ENCODE measurements at places on chromosomes 3 and 15.
A peak's percentile ranks its signal among the peaks of the same experiment; 100 is the strongest.

DNA sequence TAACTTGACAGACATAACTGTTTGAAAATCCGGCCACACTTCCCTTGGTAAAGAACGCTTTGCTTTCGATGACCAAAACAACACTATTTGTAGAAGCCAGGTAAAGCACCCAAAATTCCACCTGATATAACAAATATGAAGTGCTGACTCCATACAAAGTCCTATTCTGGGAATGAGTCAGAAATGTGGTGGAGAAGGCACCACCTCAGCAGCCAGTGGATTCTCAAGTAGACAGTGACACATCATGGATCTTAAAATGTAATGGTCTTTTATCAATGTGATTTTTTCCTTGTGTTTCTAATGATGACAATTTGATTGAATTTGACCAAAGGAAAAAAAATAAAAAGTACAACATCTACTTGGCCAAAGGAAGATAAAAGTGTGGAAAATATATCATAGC lies 135.0 kb upstream of the WNT5A start:
- no peak overlapping the region for H3K4me3 ChIP-seq
- no peak for DNase-seq
- H3K27me3 ChIP-seq, result no peaks in the 10 kb centered on the region
- no peaks in the 10 kb centered on the region for H3K36me3 ChIP-seq
- H3K4me1 ChIP-seq, result peaks cover 4% of the 10 kb centered on the region

GRCh38 chr15:66019368-66019767 lies 150.1 kb downstream of the RAB11A start:
- H3K36me3 ChIP-seq, result no peaks in the 10 kb centered on the region
- H3K27me3 ChIP-seq, result no peaks in the 10 kb centered on the region
- H3K4me1 ChIP-seq, result no peaks in the 10 kb centered on the region
- no peak overlapping the region for H3K27ac ChIP-seq
- DNase-seq, result no peak

GRCh38 chr15:100291106-100291505 lies 50.7 kb downstream of the ADAMTS17 start:
- H3K4me1 ChIP-seq, result no peaks in the 10 kb centered on the region
- no peak for DNase-seq
- H3K36me3 ChIP-seq, result no peaks in the 10 kb centered on the region
- no peaks in the 10 kb centered on the region for H3K27me3 ChIP-seq
- no peak overlapping the region for H3K27ac ChIP-seq

- no peaks in the 10 kb centered on the region for H3K36me3 ChIP-seq
- no peak for DNase-seq
- H3K4me3 ChIP-seq, result peak overlapping the region; percentile 63
- H3K27me3 ChIP-seq, result peaks cover 49% of the 10 kb centered on the region
- H3K4me1 ChIP-seq, result no peaks in the 10 kb centered on the region
Observed at GRCh38 chr15:75646944-75647364, 758 bp upstream of the SNX33 start.

DNA sequence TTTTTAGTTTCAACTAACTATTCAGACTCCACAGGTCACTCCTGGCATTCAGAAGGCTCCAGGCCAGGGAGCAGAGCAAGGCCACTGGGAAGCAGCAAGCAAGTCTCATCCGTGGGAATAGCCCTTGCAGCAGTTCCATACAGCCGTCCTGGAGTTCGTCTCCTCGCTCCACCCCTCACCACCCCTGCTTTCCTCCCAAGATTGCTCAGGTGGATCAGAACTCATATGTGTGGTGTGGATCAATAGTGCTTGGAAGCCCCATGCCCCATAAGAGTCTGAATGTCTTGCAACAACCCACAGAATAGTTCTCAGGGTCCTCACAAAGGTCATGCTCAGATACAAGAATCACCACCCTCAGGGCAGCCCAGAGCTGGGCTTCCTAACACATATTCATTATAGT lies 44.5 kb downstream of the SUSD5 start:
- no peak overlapping the region for H3K27ac ChIP-seq
- no peak overlapping the region for H3K4me3 ChIP-seq
- no peaks in the 10 kb centered on the region for H3K4me1 ChIP-seq
- H3K27me3 ChIP-seq, result no peaks in the 10 kb centered on the region
- no peaks in the 10 kb centered on the region for H3K36me3 ChIP-seq

DNA sequence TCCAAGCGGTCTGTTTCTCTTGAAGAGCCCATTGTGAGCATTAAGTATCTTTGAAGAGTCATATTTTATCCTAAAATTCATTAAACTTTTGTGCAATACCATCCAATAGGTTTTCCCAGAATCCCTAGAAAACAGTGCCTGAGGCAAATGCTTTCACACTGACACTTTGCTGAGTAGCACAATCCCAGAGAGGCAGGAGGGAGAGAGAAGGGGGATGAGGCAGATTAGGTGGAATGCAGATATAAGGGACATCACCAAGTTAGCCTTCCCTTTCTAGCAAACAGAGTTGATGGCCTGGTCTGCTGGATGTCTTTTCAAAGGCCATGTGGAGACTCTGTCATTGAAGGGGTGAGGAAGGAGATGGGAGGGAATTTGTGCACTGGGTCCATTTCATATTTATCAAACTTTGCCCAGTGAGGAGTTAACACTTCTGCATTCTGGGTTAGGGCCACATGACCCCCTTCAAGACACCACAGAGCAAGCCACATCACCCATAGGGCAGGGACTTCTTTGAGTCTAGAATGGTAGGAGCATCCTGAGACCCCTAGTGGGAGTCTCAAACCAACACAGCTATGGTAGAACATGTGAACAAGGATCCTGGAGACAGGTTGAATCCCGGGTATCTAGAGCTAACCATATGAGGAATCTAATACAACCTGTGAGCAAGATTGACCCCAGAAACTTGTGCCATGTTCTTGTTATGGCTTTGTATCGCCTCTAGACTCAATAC lies 32.0 kb upstream of the SEMA6D start:
- H3K4me3 ChIP-seq, result no peak overlapping the region
- no peak for DNase-seq
- H3K4me1 ChIP-seq, result no peaks in the 10 kb centered on the region

GRCh38 chr3:73536952-73537351 lies 87.8 kb downstream of the PDZRN3 start:
- H3K36me3 ChIP-seq, result no peaks in the 10 kb centered on the region
- DNase-seq, result no peak
- H3K4me3 ChIP-seq, result no peak overlapping the region

DNA sequence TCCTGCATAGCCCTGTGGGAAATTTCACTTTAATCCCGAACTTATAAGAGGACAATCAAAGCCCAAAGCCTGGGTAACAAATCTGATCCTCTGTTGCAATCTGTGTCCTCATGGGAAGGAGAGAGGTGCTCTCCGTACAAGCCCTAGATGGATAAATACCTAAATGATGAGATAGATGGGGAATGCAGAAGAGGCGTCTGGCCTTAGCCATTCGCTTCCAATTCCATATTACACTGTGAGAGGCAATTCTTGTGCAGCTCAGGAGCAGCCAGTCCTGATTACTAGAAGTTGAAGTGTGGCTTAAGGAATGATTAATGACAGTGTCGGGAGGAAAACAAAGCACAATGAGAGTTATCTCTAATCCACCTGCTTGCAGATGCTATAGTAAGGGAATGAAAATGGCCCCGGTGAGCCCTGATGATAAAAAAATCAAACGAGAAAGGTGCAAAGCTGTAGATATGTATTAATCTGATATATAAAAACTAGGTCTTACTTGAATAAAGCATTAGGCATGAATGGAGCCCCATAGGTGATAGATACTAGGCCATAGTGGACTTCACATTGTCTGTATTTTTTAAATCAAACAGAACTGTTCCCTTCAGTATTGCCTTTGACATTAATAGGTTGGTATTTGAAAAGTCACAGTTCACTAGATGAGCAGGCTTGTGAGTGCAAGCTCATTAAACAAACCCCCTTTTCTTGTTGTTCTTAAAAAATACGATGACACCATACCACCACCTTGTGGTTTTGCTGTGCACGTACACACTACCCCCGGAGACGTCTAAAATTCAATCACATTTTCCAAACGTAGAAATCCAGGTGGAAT lies 54.2 kb upstream of the TMCO5A start:
- no peak overlapping the region for H3K27ac ChIP-seq
- no peaks in the 10 kb centered on the region for H3K27me3 ChIP-seq
- H3K36me3 ChIP-seq, result no peaks in the 10 kb centered on the region
- peak; percentile 2 for DNase-seq
- H3K4me3 ChIP-seq, result no peak overlapping the region
- no peaks in the 10 kb centered on the region for H3K4me1 ChIP-seq

DNA sequence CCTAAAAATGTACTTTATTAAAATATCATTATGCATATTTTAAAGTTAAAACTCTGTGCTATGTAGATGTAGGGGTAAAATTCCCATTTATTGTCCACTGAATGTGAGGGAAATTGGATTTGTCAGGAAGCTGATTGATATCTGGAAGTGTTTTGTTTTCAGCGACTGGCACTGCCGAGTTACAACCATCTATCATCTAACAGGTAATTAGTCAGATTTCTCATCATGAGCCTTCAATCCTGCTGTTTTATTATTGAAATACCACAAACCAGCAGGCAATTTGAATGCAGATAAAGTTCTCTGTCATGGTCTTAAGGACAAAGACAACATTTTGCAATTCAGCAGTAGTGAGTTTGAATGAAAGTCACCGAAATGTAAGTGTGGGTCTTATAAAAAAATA lies 40.5 kb downstream of the ZIC1 start:
- H3K36me3 ChIP-seq, result no peaks in the 10 kb centered on the region
- H3K27me3 ChIP-seq, result no peaks in the 10 kb centered on the region
- H3K4me1 ChIP-seq, result no peaks in the 10 kb centered on the region
- DNase-seq, result no peak
- no peak overlapping the region for H3K27ac ChIP-seq
- no peak overlapping the region for H3K4me3 ChIP-seq

GRCh38 chr3:157572559-157573270 lies 69.5 kb upstream of the VEPH1 start:
- no peaks in the 10 kb centered on the region for H3K36me3 ChIP-seq
- no peak overlapping the region for H3K4me3 ChIP-seq

DNA sequence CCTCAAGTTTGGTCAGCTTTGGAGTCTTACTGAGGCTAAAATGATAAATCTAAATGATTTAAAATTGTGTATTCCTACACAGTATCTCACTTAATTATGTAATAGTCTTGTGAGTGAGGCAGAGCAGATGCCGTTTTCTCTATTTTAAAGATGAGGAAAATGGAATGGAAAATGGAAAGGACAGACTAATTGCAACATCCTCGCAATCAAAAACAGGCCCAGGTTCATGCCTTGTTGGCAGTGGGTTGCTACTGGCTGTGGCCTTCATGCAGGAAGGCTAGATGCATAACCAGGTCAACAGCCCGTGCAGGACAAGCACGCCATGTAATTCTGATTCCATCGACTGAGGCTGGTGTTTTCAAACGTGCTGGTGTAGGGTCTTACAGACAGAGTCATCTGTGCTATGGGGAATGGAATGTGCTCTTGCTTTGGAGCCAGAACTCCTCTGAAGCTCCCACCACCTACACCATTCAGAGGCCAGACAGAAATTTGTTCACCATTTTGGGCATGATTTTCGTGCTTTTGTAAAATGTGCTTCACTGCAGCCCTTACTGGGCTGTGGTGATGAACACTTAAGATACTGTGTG lies 37.9 kb downstream of the MLH1 start:
- peaks cover 85% of the 10 kb centered on the region for H3K36me3 ChIP-seq
- no peak overlapping the region for H3K4me3 ChIP-seq
- no peaks in the 10 kb centered on the region for H3K4me1 ChIP-seq
- H3K27ac ChIP-seq, result no peak overlapping the region

- H3K4me3 ChIP-seq, result no peak overlapping the region
- H3K27ac ChIP-seq, result no peak overlapping the region
- H3K27me3 ChIP-seq, result no peaks in the 10 kb centered on the region
Observed at GRCh38 chr3:32077260-32078084, 28.9 kb upstream of the GPD1L start.

GRCh38 chr3:174986685-174987084 lies 127.6 kb downstream of the NAALADL2 start:
- no peak for DNase-seq
- H3K36me3 ChIP-seq, result no peaks in the 10 kb centered on the region
- H3K27ac ChIP-seq, result no peak overlapping the region
- no peaks in the 10 kb centered on the region for H3K27me3 ChIP-seq

DNA sequence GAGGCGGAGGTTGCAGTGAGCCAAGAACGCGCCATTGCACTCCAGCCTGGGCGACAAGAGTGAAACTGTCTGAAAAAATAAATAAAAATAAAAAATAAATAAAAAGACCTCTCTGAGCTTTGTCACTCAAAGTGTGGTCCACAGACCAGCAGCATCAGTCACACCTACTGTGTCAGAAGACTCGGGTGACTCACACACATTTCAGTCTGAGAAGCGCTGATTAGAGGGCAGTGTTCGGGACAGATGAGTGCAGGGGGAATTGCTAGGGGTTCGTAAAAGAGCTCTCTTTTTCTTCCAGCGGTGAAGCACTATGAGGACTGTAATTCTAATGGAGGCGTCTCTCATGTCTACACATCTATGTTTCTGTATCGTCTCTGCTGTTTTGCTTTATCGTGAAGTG lies 5.7 kb downstream of the PODXL2 start:
- peaks cover 14% of the 10 kb centered on the region for H3K27me3 ChIP-seq
- H3K27ac ChIP-seq, result no peak overlapping the region
- H3K4me1 ChIP-seq, result no peaks in the 10 kb centered on the region

DNA sequence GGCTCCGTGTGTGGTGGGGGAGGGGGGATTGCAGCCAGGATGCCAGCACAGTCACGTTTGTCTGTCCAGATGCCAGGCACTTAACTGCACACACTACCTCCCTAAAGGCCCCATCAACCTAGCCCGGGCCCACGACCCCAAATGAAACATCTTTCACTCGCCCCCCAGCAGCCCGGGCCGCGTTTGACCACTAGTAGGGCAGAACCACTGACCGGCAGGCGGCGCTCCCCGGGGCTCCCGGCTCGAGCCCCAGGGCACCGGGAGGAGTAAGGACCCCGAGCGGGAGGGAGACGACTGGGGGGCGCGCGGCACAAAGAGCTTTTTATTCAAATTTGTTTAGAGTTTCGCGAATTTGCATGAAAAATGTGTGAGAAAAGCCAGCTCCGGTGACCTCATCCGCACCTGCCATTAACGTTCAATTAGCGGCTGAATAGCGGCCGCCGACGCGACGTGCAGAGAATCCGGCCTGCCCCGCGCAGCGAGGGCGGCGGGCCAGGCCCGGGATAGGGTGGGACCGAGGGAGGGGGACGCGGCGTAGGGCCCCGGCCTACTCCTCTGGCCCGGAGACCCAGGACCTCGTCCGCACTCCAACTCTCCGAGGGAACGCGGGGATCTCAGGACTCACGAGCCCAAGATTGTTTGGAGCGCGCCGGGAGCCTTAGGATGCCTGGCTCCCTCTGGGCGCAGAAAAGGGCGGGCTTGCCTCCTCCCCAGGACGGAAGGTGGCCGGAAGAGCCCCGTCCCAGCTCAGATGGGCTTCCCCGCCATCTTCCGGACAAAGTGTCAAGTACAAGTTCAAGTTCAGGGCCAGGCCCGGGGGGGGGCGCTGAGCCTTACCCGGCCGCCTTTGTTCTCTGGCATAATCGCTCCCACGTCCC lies 64.9 kb upstream of the POLG start:
- H3K27ac ChIP-seq, result no peak overlapping the region
- peaks cover 100% of the 10 kb centered on the region for H3K27me3 ChIP-seq
- H3K4me3 ChIP-seq, result no peak overlapping the region
- no peaks in the 10 kb centered on the region for H3K36me3 ChIP-seq
- peaks cover 3% of the 10 kb centered on the region for H3K4me1 ChIP-seq
- DNase-seq, result no peak

Measured in thymus (tissue), 14 donors.